ENCODE measurements at places on chromosomes 1 and 21.

DNA sequence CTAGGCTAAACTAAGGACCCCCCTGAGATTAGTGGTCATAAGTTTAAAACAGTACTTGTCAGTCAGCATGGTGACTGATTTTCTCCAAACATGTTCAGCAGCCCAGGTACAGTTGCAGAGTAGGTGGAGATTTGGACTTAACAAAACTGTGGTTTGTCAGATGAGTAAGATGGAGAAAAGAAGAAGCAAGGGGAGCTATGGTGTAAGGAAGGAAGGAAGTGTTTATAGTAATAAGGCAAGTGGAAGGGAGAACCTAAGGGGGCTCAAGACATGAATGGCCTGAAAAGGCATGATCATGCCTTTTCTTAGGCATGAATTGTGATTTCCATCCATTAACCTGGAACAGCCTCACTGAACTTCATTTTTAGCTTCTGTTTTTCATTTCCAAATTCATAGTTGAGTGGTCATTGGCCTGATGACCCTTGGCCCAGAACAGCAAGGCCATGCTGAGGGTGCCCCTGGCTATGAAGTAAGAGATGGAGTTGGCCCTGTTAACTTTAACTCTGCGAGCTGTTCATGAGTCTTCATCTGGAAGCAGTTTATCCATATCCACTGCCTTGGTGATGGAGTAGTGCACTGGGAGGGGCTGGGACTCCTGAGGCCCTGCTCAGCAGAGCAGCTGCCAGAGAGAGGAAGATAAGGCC lies 60.7 kb downstream of the LRRC8D start:
- DNase-seq, result no peak

GRCh38 chr1:186193224-186193623 lies 181.8 kb downstream of the TPR start:
- DNase-seq, result no peak

DNA sequence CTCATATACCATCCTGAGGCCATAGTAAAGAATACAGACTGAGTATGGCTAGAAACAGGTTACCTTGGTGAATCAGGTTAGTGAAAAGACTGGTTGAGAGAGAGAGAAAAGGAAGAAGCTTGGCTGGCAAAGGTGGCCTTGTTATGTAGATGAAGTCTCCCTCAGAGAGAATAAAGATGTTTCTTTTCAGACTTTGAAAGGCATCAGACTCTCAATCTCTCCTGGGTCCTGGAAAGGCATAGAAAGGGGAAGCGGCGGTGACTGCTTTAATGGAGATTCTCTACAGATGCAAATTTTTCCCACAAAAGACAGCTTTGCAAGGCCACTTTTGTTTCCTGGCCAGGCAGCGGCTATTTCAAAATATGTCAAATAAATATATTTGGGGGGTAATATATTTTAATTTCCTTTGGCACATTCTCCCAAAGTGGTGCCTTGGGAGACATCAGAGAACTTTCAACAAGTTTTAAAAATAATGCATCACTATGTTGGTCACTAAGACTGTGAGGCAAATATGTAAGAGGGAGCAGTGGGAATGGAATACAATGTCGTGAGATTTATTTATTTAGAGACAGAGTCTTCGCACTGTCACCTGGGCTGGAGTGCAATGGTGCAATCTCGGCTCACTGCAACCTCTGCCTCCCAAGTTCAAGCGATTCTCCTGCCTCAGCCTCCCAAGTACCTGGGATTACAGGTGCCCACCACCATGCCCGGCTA lies 46.1 kb downstream of the NPHS2 start:
- DNase-seq, result no peak

- DNase-seq, result no peak
Observed at GRCh38 chr1:155011437-155012025, 8.9 kb downstream of the ZBTB7B start.

DNA sequence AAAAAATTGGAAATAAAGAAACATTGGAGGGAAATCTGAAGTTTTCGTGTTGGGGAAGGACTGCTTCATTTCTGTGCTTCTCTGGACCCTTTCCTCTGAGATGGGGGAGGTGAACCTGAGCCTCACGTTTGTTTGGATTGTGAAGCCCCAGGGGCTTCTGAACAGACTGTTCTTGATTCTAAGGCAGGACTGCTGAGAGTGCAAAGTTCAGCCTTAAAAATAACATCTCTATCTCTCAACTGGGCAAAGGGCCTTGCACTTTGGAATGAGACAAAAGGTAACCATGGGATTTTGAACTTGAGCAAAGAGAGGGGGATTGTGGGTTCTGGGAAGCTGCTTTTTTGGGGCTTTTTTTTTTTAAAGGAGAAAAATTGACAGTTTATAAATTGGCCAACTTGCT lies 45.0 kb downstream of the GPR88 start:
- DNase-seq, result no peak

GRCh38 chr1:43716559-43717281 lies 9.4 kb downstream of the ST3GAL3 start:
- peak; percentile 25 for DNase-seq

Measured in foreskin fibroblast (primary cell).